Testis (tissue), 5 donors: ENCODE measurements at places on chromosomes 11 and 22.

DNA sequence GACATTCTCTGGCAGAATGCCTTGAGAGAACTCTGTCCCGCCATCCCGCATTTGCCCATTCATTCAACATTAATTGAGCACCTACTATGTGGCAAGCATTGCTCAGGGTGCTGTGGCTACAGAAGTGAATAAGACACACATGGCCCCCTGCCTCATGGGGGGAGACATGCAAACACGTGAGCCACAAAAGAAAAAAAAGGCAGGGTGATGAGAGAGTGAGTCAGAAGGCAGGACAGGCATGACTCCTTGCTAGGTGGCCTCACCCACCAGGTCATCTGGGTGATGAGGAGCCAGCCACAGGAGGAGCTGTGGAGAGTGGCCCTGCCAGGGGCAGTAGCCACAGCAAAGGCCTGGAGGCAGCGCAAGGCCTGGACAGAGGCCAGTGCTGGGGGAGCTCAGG, 4.9 kb downstream of the CHRM4 start:
- DNase-seq, result no peak

DNA sequence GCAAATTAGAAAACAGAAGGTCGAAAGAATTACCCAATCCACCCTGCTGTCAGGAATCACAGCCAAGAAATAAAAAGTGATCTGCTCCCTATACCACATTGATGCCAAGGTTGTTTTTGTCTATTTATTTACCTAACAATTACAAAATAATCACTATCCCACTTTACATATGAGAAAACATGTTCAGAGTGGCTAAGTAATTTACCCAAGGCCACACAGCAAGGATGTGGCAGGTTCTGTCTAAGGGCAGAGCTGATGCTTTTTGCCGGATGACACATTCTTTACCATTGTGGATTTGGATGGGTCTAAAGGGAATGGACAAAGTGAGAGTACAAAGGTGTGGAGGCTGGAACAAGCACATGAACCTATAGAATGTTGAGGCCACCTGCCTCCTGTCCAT, 460.7 kb downstream of the INSC start:
- no peak for DNase-seq

DNA sequence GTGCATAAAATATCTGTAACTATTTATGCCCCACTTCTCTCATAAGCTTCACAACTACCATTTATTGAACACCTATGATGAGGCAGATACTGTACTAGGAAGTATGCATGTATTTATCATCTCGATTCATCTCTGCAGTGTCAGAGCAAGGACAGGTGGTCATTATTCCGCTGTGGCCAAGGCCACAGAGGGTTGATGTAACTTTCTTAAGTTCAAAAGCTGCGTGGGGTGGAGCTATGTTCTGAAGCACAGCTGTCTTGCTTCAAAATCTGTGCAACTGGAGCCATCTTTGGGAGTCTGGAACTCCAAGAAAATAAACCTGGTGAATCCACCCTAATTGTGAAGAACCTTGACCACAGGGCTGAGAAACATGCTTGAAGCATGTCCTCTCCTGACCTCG, 60.2 kb upstream of the HMGXB4 start:
- DNase-seq, result no peak

DNA sequence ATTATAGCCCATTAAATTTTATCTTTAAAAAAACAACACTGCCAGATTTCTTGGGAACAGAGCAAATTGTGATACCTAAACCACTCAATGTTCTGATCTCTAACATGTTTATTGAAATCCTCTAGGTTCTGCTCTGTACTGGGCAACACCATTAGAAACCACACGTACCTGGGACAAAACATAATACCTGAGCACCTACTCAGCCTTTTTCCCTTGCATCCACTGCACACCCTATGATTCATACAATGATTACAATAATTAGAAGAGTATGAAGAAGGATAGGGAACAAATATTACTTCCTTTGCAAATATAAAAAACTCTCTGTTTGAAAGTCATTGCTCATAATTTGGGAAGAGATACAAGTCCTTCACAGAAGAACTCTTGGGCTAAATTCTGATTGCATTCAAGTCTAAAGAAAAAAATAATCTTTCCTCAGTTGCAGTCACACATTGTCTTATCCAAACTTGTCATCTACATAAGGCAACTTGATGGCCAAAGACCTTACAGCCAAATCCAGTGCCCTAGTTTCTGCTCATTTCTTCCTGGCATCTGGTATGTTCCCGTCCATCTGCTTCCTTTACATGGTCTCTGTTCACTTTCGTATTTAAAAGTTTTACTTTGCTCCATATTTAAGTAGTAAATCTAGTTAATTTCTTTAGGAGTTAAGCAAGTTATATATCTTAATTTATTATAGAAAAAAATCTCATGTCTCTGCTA, 407.4 kb downstream of the LRRC4C start:
- DNase-seq, result no peak

GRCh38 chr11:14578541-14578956, 58.4 kb upstream of the PSMA1 start:
- no peak for DNase-seq

DNA sequence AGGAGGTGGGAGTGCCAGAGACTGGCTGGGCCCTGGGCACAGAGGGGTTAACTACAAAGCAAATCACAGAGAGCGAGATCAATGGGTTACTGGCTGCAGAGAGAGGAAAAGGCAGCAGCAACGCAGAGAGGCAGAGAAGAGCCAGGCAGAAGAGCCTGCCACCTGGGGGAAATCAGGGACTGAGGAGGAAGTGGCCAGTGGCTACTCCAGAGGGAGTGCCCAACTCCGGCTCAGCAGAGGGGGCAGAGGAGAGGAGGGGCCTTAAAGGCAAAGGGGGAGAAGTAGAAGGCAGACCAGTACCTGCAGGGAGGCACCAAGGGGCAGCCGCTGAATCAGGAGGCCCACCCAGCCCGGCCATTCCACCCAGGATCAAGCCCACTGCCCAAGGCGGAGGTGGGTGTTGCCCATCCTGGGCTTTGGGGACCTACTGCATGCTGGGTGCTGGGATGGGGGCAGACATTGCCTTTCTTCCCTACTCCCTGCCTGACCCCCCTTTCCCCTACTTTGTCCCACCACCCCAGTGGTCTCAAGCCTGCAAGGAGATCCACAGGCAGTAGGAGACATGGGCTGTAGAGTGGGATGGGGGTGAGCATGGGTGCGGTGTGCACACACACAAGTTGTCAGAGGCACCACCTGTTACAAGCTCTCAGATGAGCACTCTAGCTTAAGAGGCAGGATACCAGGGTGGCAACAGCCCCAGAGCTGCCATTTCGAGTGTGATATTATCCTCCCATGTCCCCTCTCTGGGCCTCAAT, 926 bp upstream of the GALR3 start:
- no peak for DNase-seq

GRCh38 chr11:27147916-27148315, 107.3 kb downstream of the BBOX1 start:
- DNase-seq, result no peak

GRCh38 chr22:41401781-41402648, 20.3 kb downstream of the TEF start:
- DNase-seq, result peak; percentile 91

DNA sequence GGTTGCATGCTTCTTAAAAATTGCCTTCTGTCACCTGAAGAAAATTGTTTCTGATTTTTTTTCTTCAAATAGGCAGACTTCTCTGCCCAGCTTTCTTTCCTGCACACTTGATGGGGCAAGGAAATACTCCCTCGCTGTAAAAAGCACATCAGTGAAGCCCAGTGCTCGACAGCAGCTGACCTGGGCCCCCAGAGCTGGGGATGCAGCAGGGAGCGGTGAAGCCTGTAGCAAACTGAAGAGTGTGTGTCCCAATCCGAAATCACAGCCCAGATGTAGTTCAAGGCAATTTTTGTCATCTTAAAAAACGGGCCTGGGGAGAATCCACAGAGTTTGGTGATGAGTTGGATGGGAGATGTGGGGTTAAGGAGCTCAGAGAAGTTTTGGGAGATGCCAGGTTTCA, 27.0 kb upstream of the MPPED1 start:
- no peak for DNase-seq

- DNase-seq, result no peak
Measured at GRCh38 chr22:22125579-22126468, 118.8 kb upstream of the VPREB1 start.

DNA sequence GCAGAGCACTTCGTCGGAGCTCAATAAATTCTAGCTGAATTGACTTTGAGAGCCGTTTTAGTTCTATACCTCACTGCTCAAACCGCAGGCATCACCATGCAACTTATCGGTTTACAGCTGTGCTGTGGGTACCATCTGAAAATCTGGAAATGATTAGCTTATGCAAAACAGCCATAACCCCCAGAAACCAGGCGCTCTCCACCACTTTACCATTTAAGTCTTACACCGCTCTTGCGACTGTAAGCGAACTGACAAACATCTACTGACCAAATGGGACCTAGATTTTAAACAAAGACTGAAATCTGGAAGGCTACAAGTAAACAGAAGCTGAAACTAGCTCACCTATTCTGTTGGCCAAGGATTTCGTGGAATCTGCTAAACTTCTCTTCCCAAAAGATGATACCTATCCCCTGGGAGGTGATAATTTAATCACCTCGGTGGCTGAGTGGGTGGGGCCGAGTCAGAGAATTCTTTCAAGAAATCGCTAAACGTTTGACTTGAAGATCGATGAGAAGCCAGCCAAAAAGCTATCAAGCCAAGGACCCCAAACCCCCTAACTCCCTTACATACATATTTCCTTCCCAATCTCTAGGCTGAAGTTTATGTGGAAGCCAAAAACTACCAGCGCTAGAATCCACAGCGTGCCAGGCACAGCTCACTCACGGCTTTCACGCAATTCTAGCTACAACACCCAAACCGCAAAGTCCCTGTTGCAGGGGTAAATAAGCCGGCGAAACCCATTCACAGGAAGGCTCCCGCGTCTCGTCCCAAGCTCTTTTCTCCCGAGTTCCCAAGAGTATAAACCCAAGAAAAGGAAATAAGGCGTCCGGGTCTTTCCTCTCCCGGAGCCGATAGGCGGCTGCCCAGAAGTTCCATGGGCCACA, 644 bp downstream of the SPTY2D1 start:
- DNase-seq, result peak; percentile 22

GRCh38 chr11:64409707-64410403, 50.9 kb downstream of the RPS6KA4 start:
- peak; percentile 26 for DNase-seq

DNA sequence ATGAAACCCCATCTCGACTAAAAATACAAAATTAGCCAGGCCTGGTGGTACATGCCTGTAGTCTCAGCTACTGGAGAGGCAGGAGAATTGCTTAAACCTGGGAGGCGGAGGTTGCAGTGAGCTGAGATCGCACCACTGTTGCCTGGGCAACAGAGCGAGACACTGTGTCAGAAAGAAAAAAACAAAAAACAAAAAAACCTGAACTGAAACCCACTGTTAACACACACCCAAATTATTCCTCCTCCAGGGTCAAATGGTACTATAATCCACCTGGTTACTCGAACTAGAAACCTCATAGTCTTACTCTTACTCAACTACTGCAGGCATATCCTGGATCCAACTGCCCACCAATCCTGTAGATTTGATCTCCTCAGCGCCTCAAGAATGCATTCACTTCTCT, 35.5 kb downstream of the USP28 start:
- DNase-seq, result no peak

GRCh38 chr11:7787239-7787638, 9.5 kb downstream of the OR5P2 start:
- DNase-seq, result no peak

DNA sequence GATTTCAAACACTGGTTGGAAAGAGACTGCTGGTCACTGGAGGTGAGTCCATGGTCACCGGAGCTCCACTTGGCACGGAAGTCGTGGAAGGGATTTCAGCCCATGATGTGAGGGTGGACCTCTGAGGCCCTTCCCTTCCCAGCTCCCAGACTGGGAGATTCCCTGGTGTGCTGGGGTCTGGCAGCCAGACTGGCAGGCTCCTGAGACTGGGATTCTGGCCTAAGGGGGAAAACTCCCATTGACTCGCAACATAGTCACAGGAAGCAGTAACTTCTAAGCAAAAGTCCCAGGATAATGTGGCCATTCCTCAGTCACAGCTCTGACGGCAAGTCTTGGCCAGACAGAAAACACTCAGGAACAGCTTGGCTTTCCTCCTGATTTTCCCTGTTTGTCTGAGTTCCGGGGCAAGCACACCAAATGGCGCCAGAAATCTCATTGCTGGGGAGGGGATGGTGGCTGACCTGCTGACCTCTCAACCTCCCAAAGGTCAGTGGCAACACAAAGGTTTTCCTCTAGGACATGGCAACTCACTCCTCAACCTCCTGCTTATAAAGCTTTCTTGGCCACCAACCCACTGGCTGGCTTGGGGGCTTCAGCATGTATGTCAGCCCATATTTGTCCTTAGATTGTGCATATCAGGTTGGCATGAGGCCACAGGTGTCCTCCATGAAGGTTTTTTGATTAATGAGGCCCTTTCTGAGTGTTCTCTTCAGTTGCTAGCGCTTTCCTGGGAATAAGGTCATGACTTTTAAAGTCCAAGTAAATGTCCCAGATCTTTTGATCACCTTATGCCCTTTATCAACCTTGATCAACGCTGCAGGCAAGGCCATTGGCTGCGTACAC, 99.5 kb downstream of the CCDC81 start:
- no peak for DNase-seq

DNA sequence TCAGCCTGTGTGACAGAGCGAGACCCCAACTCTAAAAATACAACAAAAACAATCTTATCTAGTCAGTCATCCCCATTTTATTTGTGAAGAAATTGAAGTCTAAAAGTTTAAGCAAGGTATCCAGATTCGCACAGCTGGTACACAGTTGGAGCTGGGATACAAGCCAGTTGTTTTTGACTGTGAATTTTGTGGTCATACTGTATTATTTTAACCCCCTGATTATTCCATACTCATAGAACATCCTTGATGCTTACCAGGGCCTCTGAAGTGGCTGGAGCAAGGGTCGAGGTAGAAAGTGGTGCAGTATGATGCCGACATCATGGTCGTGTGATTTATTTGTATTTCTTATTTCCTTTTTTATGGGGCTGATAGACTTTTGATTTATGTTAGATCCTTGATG, 50.0 kb downstream of the BID start:
- no peak for DNase-seq

DNA sequence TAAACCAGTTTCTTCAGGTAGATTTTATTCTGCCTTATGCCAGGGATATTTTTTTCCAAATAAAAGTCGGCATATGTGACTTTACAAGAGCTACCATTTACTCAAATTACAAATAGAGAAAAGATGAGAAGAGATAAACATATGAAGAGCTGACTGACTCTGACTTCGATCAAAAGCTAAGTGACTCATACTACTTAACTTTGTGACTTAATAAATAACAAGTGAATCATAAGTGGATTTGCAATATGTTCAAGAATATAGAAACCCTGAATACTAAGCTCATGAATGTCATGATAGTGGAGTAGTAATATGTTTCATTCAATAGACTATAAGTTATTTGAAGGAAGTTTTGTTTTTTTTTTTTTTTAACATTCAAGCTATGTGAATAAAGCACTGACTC, 130.5 kb upstream of the ANO3 start:
- no peak for DNase-seq

GRCh38 chr11:35784699-35785098, 122.1 kb downstream of the TRIM44 start:
- no peak for DNase-seq

- no peak for DNase-seq
Measured at GRCh38 chr11:118870396-118871343, 13.0 kb upstream of the CXCR5 start.
